NCI-H345 (cell line): ENCODE measurements at places on chromosomes 7 and 10.

DNA sequence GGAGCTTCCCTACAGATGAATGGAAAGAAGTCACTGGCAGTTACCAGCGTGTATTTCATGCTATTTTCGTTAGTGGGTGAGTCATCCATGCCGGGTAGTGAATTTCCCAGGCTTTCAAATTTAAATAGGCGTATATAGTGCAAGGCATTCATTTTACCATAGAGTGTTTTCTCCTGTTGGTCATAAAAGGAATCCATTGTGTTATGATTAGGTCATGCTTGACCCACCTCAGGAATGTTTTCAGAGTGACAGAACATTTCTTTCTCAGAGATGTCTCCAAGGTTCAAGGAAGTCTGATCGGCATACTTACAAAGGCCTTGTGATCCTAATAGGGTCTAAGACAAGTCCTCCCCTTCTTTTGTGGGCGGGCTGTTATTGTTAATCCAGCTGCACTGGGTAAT is 110.7 kb downstream of the AKR1D1 start:
- DNase-seq, result no peak

DNA sequence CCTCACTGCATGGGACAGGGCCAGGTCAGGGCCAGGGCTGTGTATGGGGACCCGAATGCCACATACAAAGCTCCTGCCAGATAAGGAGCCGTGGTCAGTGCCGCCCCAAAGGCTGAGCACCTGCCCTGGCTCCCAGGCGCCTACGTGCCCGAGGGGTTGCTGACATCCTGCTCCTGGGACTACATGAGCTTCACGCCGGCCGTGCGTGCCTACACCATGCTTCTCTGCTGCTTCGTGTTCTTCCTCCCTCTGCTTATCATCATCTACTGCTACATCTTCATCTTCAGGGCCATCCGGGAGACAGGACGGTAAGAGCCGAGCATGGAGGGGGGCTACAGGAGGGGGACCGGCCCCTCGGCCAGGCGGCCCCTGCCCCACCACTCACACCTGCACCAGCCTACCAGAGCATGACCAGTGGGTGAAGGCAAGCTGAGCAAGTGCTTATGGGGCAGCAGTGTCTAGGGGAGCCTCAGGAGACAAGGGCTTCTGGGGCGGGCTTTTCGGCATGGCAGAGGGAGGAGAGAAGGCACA is 4.9 kb downstream of the OPN4 start:
- DNase-seq, result no peak

GRCh38 chr7:143429770-143430698 is 13.2 kb upstream of the TAS2R60 start:
- DNase-seq, result no peak

GRCh38 chr7:89559596-89559995 is 594.7 kb upstream of the STEAP1 start:
- no peak for DNase-seq
